Activated T-cell treated with anti-CD3 and anti-CD28 coated beads, Interleukin-2, amount 50 U/mL, for 24 hours (primary cell): ENCODE measurements at places on chromosomes 6 and 20.

- no peak for DNase-seq
Measured at GRCh38 chr20:32079655-32080109, 27.6 kb downstream of the HCK start.

- DNase-seq, result peak; percentile 41
Measured at GRCh38 chr6:157669747-157670216, 153.3 kb upstream of the SNX9 start.

- DNase-seq, result no peak
Measured at GRCh38 chr6:141990840-141991239, 141.9 kb upstream of the GJE1 start.

GRCh38 chr6:154932515-154933027 lies 62.5 kb upstream of the TIAM2 start:
- no peak for DNase-seq

GRCh38 chr6:77962070-77962469 lies 309.2 kb downstream of the MEI4 start:
- no peak for DNase-seq

DNA sequence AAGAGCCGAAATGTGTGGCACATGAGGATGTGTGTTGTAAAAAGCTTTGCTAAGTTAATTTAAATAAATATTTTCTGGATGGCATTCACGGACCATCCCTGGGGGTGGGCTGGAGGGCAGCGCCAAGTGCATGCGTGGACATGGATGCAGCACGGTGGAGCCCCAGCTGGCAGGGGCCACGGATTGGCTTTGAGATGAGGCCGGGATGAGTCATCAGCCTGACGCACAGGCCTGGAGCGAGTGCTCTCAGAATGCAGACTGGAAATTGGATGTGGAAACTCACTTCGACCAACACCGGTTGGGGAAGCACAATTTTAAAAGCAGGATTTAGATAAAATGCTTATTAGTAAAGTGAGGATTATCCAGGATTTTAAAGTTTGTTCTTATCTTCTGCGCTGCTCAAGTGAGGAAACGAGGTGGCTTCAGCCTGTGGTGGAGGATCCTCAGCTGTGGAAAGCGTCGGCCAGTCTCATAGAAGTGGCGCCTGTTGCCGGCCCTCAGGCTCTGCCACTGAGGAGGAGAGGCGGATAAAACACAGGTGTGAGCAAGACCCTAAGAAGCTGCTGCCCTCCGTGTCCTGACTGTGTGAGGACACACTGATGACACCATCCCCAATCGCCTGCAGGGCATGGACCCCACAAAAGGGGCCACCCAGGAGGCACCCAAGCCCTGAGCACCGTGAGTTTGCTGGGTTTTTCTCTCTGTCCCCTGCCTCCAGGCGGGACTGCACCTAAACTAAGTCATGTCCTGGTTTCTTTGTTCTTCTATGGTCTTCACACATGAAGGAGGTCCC lies 279.7 kb downstream of the CDH4 start:
- no peak for DNase-seq

- DNase-seq, result no peak
Measured at GRCh38 chr6:56804996-56805395, 149.9 kb upstream of the BEND6 start.

DNA sequence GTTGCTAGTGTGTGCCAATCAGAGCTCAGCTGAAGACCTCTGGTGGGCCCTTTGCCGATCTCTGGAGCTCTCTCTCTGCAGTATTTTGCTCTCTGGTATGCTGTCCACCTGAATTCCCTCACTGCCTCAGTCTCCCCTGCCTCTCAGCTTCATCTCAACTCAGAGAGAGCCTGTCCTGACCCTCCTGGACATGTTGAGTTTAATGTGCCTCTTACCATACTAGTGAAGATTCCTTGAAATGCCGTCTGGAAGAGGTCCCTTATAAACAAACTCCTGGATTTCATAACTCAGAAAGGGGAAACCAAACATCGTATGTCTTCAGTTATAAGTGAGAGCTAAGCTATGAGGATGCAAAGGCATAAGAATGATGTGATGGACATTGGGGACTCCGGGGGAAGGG lies 231.1 kb upstream of the ZNF217 start:
- DNase-seq, result no peak
